ENCODE measurements at places on chromosomes 7 and 10. TPM values are rescaled to one million over a fixed set of nuclear protein-coding genes. Genes with fewer than 3 reads are reported as not detected.

BEND7 gene
- total RNA-seq: 9.0 TPM

MYL10 gene
- total RNA-seq: not detected

TYW1 gene
- 13.0 TPM for total RNA-seq

GRCh38 chr10:113179265-113179664, 229.2 kb downstream of the TCF7L2 start:
- no peaks in the 10 kb centered on the region for H3K27me3 ChIP-seq
- no peak overlapping the region for H3K4me3 ChIP-seq
- no peak for DNase-seq
- no peak overlapping the region for H3K27ac ChIP-seq
- H3K36me3 ChIP-seq: no peaks in the 10 kb centered on the region

STEAP1B gene
- total RNA-seq: 31.8 TPM

DNA sequence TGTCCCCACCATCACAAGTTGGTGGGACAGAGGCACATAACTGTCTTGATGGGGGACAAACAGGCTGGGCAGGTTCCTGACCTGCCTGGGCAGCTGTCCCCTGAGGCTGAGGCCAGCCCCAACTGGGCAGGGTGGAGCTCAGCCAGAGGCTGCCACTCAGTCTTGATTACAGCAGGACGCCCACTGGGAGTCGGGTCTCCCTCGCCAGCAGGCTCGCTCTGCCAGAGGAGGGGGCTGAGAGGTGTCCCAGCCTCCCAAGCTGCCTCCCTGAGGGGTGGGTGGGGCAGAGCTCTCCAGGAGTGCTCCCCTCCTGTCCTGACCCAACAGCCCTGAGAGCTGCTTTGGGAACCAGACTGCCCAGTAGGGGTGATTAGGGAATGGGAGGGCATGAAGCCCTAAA, 1.8 kb upstream of the CAMK2G start:
- no peak overlapping the region for H3K4me3 ChIP-seq
- no peaks in the 10 kb centered on the region for H3K27me3 ChIP-seq
- peaks cover 7% of the 10 kb centered on the region for H3K36me3 ChIP-seq
- H3K4me1 ChIP-seq: peaks cover 19% of the 10 kb centered on the region
- peak; percentile 23 for DNase-seq

ACTL6B gene
- not detected for total RNA-seq

DNA sequence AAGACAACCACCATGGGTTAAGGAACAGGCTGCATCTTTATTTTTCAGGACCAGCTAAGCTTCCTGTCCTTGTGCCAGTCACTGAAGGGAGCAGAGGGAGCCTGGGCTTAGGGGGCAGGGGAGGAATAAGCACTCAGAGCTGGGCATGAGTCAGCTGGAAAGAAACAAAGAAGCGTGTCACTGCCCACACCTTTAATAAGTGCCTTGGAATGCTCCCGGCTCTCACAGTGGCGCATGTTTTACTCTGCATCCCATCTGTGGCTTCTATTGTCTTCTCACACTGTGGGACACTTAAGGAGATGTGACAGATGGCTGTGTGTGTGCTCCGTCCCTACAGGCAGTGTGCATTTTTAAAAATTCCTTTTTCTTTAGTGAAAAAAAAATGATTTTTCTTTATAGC, 71.7 kb downstream of the MTURN start:
- H3K36me3 ChIP-seq: no peaks in the 10 kb centered on the region
- H3K4me1 ChIP-seq: peaks cover 5% of the 10 kb centered on the region
- H3K27me3 ChIP-seq: peaks cover 2% of the 10 kb centered on the region
- H3K27ac ChIP-seq: no peak overlapping the region

CYP2C19 gene
- total RNA-seq: not detected

RET gene
- under 0.01 TPM for total RNA-seq

GRCh38 chr7:28126410-28127041, 54.1 kb downstream of the JAZF1 start:
- no peak overlapping the region for H3K4me3 ChIP-seq
- H3K36me3 ChIP-seq: no peaks in the 10 kb centered on the region
- H3K27ac ChIP-seq: no peak overlapping the region

H2BK1 gene
- total RNA-seq: not detected

TDRD1 gene
- 0.59 TPM for total RNA-seq

- no peaks in the 10 kb centered on the region for H3K36me3 ChIP-seq
- no peak for DNase-seq
- H3K27me3 ChIP-seq: no peaks in the 10 kb centered on the region
- H3K27ac ChIP-seq: peak overlapping the region; percentile 89
- H3K4me1 ChIP-seq: peaks cover 22% of the 10 kb centered on the region
- peak overlapping the region; percentile 17 for H3K4me3 ChIP-seq
Measured at GRCh38 chr10:58457761-58458616, 54.7 kb upstream of the BICC1 start.

DNA sequence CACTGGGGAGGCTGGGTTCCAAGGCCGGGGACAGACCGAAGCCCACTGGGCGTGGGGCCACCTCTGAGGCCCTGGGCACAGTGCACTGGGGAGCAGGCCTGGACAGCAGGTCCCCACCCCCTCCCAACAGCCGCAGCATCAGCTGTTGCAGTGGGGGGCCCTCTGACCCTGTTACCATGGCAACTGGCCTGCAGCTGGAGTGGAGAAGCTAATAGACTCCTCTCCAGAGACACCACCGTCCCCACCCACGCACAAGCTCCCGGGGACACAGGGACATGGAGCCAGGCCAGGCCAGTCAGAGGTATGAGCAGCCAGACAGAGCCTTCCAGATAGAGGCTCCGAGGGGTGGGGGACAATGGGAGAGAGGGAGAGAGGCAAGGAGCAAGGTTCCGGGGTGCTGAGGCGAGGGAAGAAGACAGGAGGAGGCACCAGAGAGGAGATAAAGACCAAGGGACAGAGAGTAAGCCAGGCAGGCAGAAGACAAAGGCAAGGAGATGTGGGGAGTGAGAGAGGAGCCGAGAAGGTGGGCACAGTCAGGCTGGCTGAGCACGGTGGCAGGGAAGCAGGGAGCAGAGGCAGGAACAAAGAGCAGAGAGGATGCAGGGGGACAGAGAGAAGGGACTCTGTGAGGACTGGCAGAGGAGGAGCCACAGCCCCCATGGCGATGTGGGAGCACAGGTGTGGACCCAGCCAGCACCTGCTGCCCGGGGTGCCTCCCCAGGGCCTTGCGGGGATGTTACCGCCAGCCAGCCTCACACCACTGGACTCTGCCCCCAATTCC, 6.7 kb downstream of the KCNH2 start:
- no peaks in the 10 kb centered on the region for H3K4me1 ChIP-seq
- H3K27me3 ChIP-seq: peaks cover 34% of the 10 kb centered on the region
- no peak for DNase-seq
- H3K36me3 ChIP-seq: no peaks in the 10 kb centered on the region

NPY4R gene
- under 0.01 TPM for total RNA-seq

TEX36 gene
- not detected for total RNA-seq

- H3K27me3 ChIP-seq: no peaks in the 10 kb centered on the region
- H3K4me3 ChIP-seq: no peak overlapping the region
- no peak overlapping the region for H3K27ac ChIP-seq
- H3K36me3 ChIP-seq: no peaks in the 10 kb centered on the region
Measured at GRCh38 chr7:36011588-36011965, 141.5 kb upstream of the EEPD1 start.

PIP gene
- not detected for total RNA-seq

- no peaks in the 10 kb centered on the region for H3K27me3 ChIP-seq
- H3K36me3 ChIP-seq: no peaks in the 10 kb centered on the region
- H3K4me1 ChIP-seq: peaks cover 28% of the 10 kb centered on the region
- peak overlapping the region; percentile 69 for H3K27ac ChIP-seq
Measured at GRCh38 chr10:96833220-96834001, 1.3 kb downstream of the LCOR start.

HOXA10 gene
- 43.1 TPM for total RNA-seq

DNA sequence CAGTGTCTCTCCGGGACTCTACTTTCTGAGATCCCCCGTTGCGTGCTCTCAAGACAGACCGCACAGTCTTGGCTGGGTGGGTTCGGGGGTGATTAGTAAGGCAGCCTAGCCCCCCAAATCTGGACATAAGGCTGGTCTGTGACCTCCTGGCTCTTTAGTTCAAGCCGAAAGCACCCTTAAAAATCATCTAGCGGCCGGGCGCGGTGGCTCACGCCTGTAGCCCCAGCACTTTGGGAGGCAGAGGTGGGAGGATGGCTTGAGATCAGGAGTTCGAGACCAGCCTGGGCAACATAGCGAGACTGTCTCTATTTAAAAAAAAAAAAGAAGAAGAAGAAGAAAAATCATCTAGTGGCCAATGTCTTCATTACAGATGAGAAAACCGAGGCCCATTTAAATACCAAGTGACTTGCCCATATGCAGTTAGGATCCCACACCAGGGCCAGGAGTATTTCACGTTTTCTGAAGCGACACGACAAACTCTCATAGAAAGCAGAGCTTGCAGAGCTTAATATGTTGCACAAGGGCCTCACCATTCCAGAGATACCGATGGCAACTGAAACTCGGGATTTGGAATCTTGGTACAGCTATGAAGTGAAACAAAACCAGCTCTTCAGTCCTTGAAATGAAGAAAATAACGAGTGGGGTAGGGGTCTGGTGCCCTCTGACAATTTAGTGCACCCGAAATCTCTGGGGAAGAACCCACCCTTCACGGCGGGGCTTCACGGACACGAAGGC, 703 bp upstream of the HILPDA start:
- no peaks in the 10 kb centered on the region for H3K27me3 ChIP-seq
- peak; percentile 85 for DNase-seq
- H3K27ac ChIP-seq: peak overlapping the region; percentile 96
- H3K4me3 ChIP-seq: peak overlapping the region; percentile 97
